ENCODE measurements at places on chromosomes 2 and 18.

- DNase-seq, result no peak
Measured at GRCh38 chr18:3279201-3280185, 17.6 kb downstream of the MYL12B start.

DNA sequence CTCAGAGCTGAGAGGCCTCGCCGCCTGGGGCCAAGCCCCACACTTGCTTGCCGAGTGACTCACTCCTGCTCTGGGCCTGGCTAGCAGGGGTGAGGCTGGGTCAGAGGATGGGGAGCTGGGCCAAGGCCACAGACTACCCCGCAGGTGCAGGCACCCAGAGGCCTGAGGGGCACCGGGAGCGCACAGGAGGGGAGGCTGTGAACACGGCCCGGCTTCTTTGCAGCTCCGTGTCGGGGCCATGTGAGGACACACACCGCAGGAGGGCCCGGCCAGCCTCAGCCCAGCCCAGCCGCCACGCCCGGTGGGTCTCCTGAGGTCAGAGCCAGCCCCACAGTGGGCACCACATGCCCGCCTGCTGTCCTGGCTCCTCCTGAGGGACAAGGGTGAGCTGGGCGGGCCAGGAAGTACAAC is 8.4 kb downstream of the GPC1 start:
- DNase-seq, result no peak

DNA sequence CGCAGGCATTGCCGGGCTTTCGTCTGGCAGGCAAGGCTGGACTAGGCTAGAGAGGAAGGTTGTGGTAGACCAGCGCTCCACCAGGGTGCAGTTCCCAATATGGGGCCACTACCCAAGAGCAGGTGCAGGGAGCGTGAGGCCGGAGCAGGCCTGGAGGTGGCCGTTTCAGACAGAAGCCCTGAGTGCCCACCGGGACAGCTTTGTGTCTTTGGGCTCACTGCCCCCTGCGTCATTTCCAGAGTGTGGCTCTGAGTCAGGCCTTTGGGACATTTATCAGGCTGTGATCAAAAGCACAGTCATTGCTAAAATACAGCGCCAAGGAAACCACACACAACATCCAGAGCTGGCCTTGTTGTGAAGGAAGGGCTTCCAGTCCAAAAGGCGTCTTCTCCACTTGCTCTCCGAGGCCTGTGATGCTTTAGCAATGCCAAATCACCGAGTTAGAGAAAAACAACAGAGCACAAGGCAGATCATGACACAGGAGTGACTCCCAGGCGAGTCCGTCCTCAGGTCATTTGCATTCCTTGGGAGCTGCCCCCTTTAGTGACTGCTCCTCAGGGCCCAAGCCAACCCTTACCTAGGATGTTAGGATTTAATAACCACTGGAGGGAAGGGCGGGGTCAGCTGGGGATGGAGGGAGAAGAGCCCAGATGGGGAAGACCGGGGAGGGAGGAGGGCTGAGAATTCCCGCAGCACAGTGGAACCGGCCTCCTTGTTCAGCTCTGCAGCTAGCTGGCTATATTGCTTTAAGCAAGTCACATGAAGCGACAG is 42.3 kb downstream of the RFX8 start:
- DNase-seq, result no peak

DNA sequence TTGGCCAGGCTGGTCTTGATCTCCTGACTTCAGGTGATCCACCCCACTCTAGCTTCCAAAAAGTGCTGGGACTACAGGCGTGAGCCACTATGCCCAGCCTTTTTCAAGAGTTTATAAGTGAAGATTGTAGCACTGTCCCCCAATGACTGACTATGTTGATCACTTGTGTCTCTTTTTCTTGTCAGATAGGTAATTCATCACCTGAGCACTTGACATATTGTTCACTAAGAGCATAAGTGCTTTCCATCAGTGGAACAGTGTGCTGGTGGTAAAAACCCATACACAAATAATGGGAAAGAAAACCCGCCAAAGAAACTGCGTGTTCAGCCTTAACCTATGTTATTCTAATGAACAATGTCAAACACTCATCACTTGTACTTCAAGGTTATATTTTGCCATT is 414.4 kb upstream of the CDH7 start:
- DNase-seq, result no peak

DNA sequence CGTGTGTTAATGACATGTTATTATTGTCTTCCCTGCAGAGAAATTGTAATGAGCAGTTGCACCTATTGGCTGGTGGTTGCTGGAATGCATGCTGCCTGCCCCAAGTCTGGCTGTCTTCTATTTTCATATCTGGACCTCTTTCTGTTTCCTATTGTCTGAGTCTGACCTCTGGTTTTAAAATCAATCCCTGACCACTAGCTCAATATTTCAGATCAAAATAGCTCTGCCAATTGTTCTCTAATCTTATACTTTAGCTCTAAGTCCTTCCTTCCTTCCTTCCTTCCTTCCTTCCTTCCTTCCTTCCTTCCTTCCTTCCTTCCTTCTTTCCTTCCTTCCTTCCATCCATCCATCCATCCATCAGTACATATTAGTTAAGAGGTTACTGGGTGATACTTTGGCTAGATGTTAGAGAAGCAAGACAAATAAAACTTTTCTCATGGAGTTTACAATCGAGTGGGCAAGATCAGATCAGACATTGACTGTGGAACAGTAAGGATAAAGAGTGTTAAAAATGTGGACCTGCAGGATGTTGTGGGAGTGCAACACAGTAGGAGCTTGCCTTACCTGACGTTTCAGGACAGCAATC is 417.1 kb downstream of the SOCS6 start:
- no peak for DNase-seq

DNA sequence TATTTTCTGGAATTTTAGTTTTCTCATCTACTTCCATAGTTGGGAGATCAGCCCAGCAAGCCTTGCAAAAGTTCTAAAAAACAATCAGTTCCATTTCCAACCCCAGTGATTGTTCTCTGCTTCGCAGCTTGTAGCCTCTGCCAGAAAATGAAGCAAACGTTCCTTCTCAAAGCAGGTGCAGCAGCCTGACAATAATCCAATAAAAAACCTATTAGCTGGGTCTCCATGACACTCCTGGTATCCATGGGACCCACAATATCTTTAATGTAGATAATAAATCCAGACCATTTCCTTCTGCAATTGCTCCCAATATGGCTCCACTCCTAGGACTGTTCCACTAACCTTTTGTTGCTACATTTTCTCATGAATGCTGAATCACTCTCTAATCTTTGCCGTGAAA is 140.8 kb upstream of the SETBP1 start:
- DNase-seq, result no peak

- DNase-seq, result no peak
Measured at GRCh38 chr2:176781570-176782217, 430.9 kb upstream of the HNRNPA3 start.

GRCh38 chr2:132788310-132788838 is 118.4 kb upstream of the LYPD1 start:
- no peak for DNase-seq

- no peak for DNase-seq
Measured at GRCh38 chr2:172704072-172704936, 31.3 kb upstream of the RAPGEF4 start.

DNA sequence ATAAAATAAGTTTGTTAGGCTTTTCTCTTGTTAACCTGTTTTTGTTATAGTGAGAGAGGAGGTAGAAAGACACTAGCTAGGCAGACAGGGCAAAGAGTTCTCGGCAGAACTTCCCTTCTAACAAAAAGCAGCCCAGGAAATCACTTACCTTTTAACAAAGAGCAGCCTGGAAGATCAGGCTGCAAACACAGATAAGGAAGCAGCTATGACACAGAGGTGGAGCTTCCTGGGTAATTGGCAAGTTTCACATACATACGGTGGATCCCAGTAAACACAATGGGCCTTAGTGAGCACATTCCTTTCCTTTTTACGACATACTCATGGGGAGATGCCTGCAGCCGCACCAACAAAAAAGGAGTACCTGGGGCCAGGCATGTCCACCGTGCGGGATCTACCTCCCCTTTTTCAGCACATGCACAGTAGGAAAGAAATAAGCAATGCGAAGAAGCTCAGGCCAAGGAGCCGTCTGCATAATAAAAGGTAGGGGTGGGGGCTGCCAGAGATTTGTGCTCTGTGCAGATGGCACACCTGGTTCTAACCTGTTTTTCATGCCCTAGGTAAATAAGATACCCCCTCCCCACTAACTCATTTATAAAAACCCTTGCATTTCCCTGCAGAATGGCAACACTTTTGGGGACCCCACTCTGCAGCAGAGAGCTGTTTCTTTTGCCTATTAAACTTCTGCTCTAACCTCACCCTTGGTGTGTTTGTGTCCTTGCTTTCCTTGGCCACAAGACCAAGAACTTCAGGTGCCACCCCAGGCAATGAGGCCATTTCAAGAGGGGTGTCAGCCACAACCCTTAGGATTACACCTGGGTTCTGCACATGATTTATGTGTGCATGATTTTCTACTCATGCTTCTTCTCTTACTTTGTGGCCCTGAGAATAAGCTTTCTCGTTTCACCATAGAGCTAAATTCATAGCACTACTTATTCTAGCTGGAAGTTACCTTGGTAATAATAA is 26.5 kb downstream of the MDH1 start:
- no peak for DNase-seq

DNA sequence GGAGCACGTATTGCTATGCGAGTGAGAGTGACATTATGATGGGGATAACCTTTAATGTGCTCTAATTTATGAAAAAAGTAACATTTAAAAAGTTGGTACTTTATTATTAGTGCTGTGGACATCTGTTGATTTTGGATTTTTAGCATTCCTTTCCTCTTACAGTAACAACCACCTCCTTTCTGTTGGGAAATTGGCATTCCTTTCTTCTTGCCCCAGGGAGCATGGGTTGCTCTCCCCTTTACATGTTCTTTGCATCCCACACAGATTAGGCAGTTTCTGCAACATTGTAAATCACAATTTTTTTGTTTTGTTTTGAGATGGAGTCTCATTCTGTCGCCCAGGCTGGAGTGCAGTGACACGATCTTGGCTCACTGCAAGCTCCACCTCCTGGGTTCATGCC is 300.2 kb downstream of the LPIN1 start:
- no peak for DNase-seq

GRCh38 chr2:97963079-97963406 is 32.7 kb downstream of the TMEM131 start:
- DNase-seq, result no peak

GRCh38 chr2:8819948-8820347 is 17.5 kb downstream of the KIDINS220 start:
- no peak for DNase-seq

DNA sequence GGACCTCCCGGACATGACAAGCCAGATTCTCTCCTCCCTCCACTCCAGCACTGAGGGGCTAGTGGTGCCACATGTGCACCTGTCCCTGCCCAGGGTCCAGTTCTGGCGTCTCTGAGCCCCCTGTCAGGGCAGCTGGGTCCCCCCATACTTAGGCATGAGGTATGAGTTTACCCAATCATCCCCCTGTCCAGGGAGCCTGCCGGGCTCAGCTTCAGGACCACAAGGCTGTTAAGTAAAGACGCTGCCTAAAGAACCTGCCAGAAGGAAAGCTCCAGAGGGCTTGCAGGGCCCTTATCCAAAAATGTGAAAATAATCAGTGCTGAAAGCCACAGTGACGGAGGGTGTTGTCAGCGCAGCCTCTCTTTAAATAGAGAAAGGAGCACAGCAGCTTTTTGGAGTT is 40.0 kb downstream of the SH3BP4 start:
- DNase-seq, result no peak

DNA sequence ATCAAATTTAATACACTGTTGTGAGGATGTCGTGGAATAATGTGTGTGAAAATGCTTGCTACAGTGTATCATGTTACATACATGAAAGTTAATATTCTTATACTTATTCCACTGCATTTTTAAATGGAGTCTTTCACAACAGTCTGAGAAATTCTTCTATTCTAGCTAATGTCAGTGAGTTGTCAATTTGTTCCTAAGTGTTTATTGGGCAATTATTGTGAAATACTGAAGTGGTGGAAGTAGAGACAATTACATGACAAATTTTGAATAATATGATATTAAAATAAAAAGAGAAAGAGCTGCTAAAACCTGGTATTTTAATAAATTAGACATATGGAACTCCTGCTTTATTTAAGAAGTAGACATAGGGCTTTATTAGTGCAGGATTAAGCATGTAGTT is 176.1 kb downstream of the PTPRM start:
- no peak for DNase-seq

DNA sequence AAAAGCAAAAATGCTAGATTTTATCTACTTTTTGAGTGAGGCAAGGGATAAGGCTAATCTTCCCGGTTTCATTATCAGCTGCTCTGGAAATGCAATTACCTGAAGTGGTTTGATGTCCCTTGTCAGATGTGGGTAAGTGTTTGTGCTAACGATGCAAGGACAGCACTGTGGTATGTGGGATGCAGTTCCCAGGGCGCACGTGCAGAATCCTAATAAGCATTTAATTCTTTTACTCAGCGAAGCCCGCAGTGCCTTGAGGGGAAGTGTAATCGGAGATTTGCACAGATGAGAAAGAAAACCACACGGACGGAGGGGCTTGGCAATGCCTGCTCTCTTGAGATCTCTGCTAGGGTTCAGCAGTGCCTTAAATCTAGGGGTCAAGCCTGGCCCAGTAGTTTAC is 108.5 kb upstream of the LYPD6 start:
- no peak for DNase-seq

DNA sequence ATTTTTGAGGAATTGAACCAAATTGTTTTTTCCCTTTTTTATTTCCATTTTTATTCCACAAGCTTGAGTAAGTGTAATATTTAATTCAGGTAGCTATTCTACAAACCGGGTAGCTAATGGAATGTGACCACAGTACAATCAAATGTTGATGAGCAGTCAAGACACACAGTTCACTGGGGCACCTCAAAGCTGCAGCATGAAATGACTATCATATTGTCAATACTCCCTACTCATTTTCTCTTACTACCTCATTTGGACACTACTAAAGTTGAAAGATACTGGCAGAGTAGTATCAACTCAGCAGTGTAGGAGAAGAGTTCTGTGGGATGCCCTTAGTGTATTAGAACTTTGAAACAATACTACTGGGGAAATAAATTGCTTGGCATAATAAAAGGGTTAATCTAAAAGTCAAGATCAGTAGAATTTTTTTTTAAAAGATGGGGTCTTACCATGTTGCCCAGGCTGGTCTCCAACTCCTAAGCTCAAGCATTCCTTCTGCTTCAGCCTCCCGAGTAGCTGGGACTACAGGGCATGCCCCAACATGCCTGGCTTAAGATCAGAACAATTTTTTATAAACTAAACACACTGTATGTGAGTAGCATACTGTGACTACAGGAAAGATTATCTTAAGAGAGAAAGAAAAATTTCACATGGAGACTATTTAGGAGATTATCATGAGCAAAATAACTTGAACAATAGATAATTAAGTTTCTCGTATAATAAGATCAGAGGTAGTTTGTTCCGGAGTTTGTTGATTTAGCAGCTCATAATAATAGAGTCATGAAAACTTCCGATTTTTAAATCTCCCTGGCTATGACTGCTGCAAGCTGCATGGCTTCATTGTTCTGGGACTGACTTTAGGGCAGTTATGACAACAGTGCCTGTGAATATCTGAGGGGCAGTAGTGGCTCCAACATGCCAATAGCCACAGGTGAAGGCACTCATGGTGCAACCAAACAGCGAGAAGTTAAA is 43.7 kb downstream of the MYO3B start:
- DNase-seq, result no peak

- no peak for DNase-seq
Measured at GRCh38 chr2:54859416-54859815, 136.0 kb downstream of the EML6 start.

Measured in hypothalamus (tissue), 51 donors.